ENCODE measurements at places on chromosomes 13 and 19.

- DNase-seq = no peak
These were observed 159.9 kb downstream of the KATNAL1 start for GRCh38 chr13:30147421-30147820.

DNA sequence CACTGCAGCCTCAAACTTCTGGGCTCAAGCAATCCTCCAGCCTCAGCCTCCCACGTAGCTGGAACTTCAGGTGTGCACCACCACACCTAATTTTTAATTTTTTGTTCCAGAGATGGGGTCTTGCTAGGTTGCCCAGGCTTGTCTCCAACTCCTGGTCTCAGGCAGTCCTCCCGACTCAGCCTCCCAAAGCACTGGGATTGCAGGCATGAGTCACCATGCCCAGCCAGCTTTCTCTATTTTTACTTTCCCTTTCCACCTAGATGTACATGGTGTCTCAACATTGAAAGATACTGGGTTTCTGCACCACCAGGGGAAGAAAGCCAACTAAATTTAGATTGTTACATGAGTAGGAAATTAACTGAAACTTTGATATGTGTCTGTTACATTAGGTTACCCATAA lies 13.8 kb upstream of the ZNF846 start:
- no peak for DNase-seq

- DNase-seq = no peak
These were observed 27.5 kb upstream of the SIGLEC11 start for GRCh38 chr19:49988433-49988832.

GRCh38 chr19:31992750-31993149 lies 352.7 kb upstream of the ZNF507 start:
- DNase-seq = no peak

DNA sequence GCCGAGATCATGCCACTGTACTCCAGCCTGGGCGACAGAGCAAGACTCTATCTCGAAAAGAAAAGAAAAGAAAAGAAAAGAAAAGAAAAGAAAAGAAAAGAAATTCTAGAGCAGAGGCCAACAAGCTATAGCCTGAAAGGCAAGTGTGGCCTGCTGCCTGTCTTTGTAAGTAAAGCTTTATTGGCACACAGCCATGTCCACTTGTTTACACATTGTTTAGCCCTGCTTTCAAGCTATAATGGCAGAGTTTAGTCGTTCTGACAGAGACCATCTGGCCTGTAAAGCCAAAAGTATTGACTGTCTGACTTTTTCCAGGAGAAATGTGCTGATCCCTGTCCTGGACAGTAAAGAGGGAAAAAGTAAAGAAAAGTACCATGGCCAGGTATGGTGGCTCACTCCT lies 18.3 kb downstream of the NWD1 start:
- DNase-seq = no peak

- DNase-seq = peak; percentile 74
These were observed 7.9 kb upstream of the LINGO3 start for GRCh38 chr19:2315818-2316353.

- no peak for DNase-seq
These were observed 251.9 kb downstream of the COL4A1 start for GRCh38 chr13:110055089-110055488.

DNA sequence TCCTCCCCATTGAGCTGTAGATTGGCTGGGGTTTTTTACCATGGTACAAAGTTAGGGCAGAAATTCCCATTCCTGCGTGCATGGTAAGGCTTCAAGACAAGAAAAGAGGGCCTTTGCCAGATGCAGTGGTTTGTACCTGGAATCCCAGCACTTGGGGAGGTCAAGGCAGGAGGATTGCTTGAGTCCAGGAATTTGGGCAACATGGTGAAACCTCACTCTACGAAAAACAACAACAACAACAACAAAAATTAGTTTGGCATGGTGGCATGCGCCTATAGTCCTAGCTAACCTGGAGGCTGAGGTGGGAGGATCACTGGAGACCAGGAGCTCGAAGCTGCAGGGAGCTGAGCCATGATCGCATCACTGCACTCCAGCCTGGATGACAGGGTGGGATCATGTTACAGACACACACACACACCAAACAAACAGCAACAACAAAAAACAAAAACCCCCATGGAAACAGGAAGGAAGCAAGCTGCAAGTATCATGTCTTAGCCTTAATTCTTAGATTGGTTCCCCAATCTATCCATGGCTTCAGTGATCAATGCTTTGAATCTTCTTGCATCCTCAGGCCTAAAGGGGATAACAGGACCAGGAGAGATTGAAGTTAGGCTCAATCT lies 5.5 kb upstream of the WTIP start:
- DNase-seq = no peak

- DNase-seq = peak; percentile 83
These were observed 9.4 kb downstream of the C19orf81 start for GRCh38 chr19:50658441-50659317.

- DNase-seq = no peak
These were observed 171.5 kb upstream of the SLITRK6 start for GRCh38 chr13:85970727-85971126.

GRCh38 chr13:114049026-114049425 lies 75.2 kb upstream of the C13orf46 start:
- DNase-seq = no peak

GRCh38 chr13:37878921-37879320 lies 9.3 kb upstream of the TRPC4 start:
- DNase-seq = no peak

GRCh38 chr19:15402411-15403150 lies 16.2 kb downstream of the AKAP8L start:
- no peak for DNase-seq

DNA sequence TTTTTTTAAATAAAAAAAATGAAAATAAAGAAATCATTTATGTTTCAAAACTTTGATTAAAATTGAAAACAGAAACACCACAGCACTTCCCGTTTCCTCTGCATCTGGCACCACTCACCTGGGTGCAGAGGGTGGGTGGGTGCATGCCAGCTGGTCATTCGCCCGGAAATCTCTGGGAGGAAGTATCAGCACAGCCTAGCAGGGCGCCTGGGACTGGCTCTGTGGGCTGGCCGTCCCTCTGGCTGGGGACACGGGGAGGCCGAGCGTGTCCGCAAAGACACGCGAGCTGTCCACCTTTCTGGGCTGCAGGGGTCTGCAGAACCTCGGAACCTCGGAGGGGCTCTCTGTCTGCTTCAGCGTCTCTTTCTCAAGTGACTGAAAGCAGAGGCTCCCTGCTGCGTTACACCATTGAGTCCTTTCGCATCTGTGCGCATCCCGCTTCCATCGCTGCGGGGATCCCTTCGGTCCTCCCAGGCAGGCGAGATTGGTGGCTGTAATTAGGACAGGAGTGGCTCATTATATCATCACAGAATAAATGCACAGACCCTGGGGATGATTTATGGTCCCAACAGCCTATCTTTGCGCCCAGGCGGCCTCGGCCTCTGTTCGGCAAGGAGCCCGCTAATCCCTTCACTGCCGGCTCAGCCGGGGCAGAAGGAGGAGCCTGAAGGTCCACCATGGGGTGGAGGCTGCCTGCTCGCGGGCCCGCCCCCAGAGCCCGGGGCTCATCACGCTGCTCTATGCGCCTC lies 17.2 kb downstream of the CRTC1 start:
- DNase-seq = peak; percentile 19

- no peak for DNase-seq
These were observed 206.4 kb downstream of the NHLRC3 start for GRCh38 chr13:39244561-39245230.

DNA sequence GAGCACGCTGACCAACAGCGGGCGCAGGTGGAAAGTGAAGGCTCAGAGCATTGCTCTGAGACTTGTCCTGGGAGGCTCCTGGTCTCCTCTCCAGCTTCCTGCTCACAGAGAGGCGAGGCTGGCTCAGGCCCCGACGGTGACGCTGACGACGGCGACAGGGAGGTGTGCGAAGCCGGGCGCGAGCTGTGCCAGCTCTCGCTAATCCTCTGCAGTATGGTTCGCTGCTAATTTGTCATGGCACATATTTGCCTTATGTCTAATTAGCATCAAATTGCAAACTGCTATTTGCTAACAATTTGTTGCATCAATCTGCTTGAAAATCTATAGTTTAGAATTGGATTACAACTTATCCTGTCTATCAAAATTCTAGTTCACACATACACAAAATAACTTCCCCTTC lies 469.8 kb upstream of the ZNF507 start:
- DNase-seq = no peak

DNA sequence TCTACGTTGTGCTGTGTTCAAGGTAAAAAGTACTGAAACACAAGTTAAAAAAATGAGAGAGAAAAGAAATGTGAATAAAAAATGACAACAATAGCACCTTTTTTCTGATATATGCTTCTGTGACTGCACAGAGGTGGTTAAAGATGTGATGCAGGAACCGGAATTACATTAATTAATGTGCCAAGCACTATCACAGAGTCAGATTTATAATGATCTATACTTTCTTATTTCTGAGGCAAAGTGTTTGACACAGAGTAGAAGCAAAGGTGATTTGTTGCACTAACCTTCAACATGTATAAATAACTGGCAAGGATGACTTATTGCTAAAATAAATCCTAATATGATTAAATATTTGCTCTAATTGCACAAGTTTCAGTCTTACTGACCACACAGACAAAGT lies 654.6 kb upstream of the SLITRK1 start:
- DNase-seq = no peak

GRCh38 chr13:90233933-90234672 lies 1113.4 kb upstream of the MIR17HG start:
- DNase-seq = no peak

- DNase-seq = no peak
These were observed 48.0 kb downstream of the RFC3 start for GRCh38 chr13:33865945-33866344.

DNA sequence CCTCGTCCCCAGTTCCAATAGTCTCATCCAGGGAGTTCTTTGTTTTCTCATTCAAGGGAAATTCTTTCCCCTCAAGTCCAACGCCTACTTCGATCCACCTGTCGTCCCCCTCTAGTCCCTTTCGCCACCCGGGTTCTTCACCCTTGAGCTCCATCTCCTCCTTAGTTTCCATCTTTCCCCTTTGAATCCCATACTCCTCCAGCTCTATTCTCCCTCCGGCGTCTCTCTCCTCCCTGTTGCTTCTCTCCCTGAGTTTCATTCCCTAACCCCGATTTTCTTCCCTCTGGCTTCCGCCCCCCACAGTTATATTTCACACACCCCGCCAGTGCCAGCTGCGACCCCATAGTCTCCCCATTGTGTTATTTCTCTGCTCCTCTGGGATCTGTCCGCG lies 628 bp upstream of the SLC17A7 start:
- no peak for DNase-seq

GRCh38 chr13:75312884-75313520 lies 169.0 kb downstream of the TBC1D4 start:
- no peak for DNase-seq

DNA sequence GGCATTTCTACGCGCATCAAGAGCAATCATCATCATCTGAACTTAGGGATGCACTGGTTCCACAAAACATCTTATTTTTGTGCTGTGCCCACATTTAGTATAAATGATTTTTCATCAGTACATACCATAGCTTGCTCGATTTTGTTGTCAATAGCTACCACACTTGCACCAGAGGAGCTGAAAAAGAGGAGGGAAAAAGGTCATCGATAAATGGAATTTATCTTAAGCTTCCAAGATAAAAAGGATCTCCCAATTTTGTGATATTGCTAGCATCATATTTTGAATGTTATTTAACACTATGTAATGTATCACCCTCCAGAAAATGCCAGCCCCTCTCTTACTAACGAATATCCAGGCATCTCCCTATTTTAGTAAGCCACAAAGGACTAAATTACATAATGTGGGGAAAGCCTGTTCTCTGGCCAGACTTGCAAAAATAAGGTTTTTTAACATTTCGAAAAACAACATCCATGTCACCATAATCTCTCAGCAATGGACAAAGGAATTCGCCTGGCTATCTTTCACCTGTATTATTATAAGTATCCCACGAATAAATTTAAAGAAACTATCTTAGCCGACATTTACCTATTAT lies 62.4 kb downstream of the SERP2 start:
- DNase-seq = no peak

DNA sequence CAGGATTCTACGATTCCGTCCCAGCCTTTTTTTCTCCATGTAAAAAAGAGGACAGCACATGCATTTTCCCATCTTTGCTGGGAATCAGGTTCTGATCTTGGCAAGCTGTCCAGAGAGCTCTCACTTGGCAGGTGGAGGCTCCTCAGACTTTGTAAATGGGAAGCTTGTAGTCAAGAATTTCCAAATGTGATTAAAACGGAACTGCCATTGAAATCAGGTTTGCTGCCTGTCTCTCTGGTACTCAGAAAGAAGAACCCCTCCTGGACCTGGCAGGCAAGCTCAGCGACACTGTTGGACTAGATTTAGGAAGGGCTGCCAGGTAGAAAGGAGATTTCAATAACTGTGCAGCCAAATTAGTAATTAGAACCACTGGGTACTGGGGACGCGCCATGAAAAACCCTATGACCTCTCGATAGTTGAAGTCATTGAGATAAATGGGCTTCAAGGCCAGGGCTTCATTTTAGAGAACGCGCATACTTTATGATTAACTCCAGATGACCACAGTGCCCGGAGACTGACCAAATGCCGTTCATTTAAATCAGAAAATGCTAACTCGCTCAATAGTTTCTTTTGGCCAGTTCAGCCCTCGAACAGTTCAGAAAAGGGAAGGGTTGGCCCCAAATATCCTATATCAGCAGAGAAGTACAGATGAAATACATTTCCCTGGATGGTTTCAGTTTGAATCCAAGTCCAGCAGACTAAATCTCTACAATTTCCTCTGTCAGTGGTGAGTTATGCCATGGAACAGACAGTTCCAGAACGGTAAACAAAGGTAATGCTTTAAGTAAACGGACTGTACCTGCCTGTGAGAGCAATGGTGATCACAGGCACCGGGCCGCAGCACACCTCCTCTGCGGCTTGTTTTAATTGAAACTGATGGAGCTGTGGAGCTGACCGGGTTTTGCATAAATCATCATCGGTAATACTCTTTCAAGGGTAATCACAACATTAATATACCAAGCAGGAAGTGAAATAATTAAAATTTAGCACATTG lies 517.4 kb downstream of the RFC3 start:
- DNase-seq = no peak

DNA sequence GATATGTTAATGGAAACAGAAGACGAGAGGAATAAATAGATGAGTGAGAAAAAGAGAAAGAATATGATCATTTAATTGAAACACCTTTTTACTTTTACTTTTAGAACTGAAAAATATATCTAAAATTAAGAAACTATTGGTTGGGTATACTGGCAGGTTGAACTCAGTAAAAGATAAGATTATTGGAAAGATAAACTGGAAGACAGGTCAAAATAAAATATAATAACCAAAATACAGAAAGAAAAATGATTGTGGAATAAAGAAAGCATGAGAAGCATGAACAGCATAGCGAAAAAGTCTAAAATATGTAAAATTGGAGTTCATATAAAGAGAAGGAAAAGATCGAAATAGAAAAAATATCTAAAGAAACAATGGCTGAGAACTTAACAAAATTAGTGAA lies 242.2 kb upstream of the MIR17HG start:
- no peak for DNase-seq

DNA sequence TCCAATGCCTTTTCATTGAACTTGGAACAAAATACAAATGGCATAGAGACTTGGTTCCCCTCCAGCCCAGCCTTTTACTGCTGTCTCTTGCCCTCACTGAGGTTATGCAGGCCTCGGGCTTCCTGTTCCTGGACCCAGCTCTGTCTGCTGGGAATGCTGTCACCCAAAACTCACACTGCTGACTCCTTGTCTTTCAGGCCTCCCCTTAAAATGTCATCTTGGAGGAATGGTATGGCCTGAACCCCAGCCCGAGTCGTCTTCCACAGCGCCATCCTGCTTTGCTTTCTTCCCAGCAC lies 9.7 kb upstream of the ANKRD10 start:
- no peak for DNase-seq
